ENCODE measurements at places on chromosomes 7 and 10.
A peak's percentile ranks its signal among the peaks of the same experiment; 100 is the strongest.

- DNase-seq = no peak
Measured at GRCh38 chr10:131960631-131961046, 21.1 kb downstream of the BNIP3 start.

GRCh38 chr7:107582875-107583274, 2.8 kb downstream of the BCAP29 start:
- DNase-seq = no peak

- DNase-seq = no peak
Measured at GRCh38 chr10:64830869-64831268, 1309.7 kb downstream of the REEP3 start.

GRCh38 chr10:67612577-67613537, 83.1 kb downstream of the CTNNA3 start:
- peak; percentile 39 for DNase-seq

- no peak for DNase-seq
Measured at GRCh38 chr10:126686719-126687118, 16.2 kb upstream of the C10orf90 start.

GRCh38 chr7:155942226-155942950, 130.1 kb upstream of the SHH start:
- no peak for DNase-seq

- no peak for DNase-seq
Measured at GRCh38 chr7:117269417-117269816, 53.4 kb downstream of the WNT2 start.

- DNase-seq = peak; percentile 77
Measured at GRCh38 chr7:20598459-20599309, 16.8 kb upstream of the ABCB5 start.

DNA sequence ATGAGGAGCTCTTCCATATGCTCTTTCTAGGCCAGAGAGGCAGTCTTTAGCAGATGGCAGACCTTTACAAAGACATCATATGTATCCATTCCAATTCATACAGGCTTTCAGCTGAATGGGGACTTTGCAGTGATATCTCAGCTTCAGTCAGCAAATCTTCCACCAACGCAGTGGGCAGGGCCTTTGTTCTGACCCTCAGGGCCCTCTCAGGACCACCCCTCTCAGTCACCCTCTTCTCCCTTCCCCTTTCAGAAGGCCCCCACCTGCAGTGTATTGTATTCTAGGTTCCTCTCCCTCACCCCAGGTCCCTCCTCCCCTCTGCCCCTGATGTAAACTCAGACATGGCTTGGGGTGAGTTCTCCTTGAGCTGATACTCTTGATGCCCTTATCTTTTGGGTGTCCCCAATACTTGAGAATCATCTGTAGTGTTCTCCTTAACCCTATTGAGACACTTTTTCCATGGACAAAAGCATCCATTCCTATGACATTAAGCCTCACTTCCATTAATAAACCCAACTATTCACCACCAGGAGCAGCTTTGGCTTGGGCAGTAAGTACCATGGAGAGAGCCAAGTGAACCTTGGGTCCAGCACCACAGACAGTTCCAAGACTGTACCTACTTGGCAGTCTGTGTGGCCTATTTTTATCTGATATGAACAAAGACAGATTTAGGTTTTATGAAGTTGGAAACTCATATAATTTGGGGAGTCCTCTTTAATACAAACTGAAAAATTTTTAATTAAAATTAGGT, 62.7 kb downstream of the ADCYAP1R1 start:
- peak; percentile 62 for DNase-seq

GRCh38 chr10:116477986-116478664, 50.5 kb downstream of the PNLIPRP3 start:
- no peak for DNase-seq

DNA sequence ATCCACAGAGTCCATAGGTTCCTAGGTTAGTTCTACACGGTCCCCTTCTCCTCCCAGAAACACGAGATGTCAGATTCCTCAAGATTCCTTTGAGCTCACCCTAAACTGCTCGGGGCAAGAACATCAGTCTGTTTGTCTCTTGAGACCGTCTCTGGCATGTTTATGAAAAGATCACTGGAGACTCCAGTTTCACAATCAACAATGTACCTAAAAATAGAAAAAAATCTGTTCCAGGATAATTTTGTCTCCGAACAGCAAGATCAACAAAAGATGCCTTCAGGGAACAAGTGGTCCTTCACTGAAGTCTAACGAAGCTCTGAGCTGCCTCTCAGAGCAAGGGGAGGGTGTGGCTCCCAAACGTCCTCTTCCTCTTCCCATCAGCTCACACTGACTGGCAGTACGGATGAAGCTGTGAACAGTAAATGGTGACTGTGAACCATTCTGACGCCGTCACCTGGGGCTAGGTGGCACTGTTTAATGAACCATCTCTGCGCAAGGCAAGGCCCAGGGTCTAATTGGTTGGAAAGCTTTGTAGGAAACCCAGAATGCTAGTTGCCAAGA, 156.2 kb upstream of the LYZL1 start:
- DNase-seq = no peak

- no peak for DNase-seq
Measured at GRCh38 chr10:110919349-110919931, at the start of gene SHOC2. TSS of gene SHOC2 (plus strand) at chr10:110919604. CDS start at chr10:110964359, 44,755 bp downstream.

DNA sequence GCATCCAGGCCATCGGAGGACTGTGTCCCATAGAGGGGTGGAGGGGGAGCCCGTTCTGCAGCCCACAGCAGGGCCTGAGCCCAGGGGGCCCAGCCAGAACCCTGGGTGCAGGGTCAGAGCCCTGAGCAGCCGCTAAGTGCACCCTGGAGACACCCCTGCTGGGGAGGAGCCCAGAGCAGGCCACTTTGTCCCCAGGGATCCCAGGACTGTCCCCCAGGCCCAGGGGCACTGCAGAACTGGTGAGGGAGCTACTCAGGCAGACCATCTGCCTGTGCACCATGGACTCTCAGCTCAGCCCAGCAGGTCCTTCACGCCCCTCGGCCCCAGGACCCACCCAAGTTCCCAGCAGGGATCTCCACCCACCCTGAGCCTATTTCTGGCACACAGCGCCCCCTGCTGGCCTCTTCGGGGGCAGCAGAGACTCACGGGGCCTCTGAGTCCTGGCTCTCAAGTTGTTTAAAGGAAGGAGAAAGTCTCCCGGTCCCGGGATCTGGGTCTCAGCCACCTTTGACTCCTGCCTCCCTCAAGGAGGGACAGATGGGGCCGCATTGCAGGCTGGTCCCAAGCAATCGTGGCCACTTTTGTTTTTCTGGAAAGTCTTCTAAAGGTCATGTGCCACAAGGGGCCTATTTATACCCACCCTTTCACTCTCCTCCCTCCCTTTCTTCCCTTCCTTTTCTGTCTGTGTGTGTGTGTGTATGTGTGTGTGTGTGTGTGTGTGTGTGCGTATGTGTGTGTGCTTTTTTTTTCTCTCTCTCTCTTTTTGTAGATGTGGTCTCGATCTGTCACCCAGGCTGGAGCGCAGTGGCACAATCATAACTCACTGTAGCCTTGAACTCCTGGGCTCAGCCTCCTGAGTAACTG, 90.3 kb downstream of the MYL10 start:
- DNase-seq = peak; percentile 77

- no peak for DNase-seq
Measured at GRCh38 chr7:130222-130572, 62.2 kb upstream of the FAM20C start.

DNA sequence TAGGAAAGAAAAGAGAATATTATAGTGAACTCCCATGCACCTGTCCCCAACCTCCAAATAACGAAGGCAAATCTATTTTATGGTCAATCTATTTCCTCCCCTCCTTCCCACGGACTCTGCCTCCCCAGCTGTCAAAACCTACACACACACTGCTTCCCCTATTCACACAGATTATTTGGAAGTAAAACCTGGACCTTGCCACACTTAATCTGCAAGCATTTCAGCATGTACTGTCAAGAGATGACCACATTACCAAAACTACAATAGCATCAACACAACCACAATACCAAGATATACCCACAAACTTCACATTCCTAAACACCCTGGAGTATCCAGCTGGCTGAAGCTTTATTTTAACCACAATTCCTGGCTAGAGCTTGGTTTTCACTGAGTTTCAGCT, 27.8 kb upstream of the KCNK18 start:
- DNase-seq = no peak

GRCh38 chr7:116439841-116440549, 59.5 kb upstream of the CAV2 start:
- DNase-seq = no peak

DNA sequence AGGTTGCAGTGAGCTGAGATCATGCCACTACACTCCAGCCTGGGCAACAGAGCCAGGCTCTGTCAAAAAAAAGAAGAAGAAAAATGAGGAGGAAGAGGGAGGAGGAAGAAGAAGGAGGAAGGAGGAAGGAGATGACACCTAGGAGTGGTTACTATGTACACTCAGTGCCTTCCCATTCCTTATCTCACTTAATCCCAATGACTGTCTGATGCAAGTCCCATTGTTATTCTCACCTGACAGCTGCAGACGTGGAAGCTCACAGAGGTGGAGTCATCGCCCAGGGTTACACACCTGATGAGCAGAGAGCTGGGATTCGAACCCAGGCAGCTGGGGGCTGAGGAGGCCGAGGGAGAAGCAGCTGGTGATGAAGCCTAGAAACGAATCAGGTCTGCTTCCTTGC, 258.8 kb downstream of the SNX10 start:
- no peak for DNase-seq

GRCh38 chr7:96921231-96921630, 84.1 kb upstream of the DLX6 start:
- DNase-seq = no peak

- DNase-seq = peak; percentile 51
Measured at GRCh38 chr10:78768876-78769275, 299.9 kb upstream of the ZMIZ1 start.
